MCF 10A (cell line): ENCODE measurements at places on chromosomes 1 and 21.

DNA sequence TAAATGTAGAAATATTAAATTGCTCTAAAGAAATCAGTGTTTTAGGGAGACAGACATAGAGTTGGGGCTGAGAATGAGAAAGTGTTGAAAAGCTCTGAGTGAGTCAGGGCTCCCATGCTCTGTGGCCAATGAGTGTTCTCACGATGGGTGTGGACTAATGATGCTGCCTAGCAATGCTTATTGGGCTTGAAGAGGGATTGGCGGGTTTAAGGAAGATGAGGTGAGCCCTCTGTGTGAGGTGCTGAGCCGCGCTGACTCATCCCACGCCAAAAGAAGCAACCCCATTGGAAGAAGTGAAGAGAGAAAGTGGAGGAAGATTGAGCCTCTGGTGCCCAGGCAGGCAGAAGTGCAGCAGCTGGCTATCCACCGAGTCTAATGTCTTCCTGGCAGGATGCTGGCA is 65.1 kb upstream of the DPT start:
- peak; percentile 30 for DNase-seq

GRCh38 chr1:223330466-223330865 is 33.5 kb downstream of the SUSD4 start:
- DNase-seq: no peak

GRCh38 chr1:220045356-220046051 is 801 bp downstream of the EPRS1 start:
- peak; percentile 63 for DNase-seq

- DNase-seq: peak; percentile 57
These were observed 235.2 kb downstream of the KCNT2 start for GRCh38 chr1:196372896-196373536.

DNA sequence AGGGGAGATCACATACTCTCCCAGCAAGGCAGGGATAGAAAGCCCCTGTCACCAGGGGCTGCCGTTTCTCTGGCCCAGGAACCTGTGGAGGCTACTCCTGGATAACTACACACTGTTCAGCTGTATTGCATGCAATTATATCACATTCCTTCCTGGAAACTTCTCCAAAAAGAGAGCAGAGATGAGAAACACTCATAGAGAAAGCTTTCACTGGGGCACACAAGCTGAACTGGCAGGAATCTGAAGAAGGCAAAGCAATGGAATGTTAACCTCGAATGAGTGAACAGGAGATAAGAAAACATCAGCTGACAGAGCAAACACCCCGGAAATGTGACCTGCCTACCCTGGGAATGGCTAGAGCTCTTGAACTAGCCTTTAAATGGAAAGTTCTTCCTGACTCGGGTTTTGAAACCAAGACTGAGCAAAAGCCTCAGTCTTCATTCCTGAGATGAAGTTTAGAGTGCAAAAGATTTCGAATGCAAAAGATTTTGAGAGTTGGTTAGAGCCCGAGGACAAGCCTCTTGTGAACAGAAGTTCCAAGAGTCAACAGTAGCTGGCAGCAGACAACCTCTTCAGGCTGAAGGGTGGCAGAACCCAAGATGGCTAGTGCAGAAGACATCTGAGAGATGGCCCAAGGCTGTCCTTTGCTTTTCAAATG is 32.3 kb downstream of the CCN1 start:
- DNase-seq: peak; percentile 59
